Panc1 (cell line): ENCODE measurements at places on chromosomes 2 and 18.

DNA sequence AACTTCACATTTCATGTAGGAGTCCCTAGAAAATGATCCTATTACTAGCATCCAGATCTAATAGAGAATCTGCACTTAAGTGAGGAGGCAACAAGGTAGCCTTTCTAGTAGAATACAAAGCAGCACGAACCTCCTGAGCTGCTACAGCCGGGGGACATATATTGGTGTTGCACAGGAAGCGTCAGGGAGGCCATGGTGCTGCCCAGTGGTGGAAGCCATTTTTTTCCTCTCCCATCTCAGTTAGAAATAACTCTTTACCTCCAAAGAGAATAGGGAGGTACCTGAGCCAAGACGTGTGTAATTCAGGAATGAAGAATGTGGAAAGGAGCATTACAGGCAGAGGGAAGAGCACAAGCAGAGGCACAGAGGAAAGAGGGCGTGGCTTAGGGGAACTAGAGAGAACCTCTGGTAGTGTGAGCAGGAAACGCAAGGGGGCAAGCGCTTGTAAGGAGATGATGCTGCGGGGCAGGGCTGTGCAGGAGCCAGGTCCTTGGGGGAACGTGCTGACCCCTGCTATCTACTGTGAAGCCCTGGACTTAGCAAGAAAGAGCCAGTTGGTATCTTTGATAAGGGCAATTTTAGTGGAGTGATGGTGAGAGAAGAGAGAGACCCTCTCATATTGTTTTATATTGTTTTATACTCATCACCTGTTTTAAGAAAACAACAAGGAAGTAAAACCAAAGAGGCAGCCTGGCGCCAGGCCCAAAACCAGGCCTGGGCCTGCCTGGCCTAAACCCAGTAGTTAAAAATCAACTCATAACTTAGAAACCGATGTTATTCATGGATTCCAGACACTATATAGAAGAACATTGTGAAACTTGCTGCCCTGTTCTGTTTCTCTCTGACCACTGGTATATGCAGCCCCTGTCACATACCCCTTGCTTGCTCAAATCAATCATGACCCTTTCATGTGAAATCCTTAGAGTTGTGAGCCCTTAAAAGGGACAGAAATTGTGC lies 50.0 kb upstream of the TTC39C start:
- no peak for DNase-seq

DNA sequence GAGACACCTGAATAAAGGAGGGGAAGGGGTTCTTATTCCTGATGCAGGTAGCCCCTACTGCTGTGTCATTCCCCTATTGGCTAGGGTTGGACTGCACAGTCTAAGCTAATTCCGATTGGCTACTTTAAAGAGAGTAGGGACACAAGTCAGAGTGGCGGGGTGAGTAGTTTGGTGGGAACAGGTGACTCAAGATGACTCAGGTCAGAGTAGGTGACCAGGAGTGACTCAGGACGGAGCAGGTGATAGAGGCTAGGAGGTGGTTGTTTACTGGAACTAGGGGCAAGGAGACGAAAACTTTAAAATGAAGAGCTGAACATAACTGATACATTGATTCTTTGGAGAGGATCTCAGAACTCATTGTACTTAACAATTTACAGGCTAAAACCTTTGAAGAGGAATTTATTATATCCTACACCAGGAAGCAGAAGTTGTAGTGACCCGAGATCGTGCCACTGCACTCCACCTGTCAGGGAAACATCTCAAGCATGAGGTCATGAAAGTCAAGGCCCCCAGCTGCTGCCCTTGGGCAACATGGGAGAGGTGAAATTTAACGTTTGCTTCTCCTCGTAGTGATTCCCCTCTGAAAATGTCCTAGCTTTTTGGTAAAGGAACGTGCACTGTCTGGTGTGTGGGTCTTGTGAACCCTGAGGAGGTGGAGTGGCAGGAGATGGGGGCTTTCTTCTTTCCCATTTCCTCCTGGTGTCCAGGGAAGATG lies 4.5 kb upstream of the CYP27A1 start:
- DNase-seq = no peak

DNA sequence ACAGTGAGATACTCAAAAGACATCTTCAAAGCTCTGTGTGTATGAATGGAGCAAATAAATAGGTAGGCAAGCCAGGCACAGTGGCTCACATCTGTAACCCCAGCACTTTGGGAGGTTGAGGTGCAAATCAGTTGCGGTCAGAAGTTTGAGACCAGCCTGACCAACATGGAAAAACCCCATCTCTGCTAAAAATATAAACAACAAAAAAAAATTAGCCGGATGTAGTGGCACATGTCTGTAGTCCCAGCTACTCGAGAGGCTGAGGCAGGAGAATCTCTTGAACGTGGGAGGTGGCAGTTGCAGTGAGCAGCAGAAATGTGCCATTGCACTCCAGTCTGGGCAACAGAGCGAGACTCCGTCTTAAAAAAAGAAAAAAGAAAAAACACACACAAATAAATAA lies 945.1 kb upstream of the PIK3C3 start:
- DNase-seq = no peak

DNA sequence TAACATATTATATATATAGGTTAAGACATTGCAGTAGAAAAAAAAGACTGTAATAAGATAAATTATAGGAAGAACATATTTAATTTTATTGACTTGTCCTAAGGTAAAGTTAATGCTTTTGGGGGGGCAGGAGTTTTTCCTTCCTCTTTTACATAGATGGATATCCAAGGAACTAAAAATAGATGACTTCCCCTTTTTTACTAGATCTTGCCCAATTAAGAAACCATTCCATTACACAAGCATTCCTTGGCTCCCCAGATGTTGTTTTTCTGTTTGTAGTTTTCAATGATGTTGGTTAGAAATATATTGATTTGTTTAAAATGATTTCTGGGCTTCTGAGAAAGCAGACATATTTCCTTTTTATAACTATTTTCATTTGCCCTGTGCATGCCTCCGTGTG lies 22.4 kb upstream of the PMAIP1 start:
- DNase-seq = no peak

- no peak for DNase-seq
Measured at GRCh38 chr2:27154488-27154887, 5.7 kb downstream of the TCF23 start.

GRCh38 chr2:239015218-239015900 lies 167.5 kb downstream of the TWIST2 start:
- no peak for DNase-seq

- DNase-seq = no peak
Measured at GRCh38 chr2:96267159-96267971, 1.3 kb downstream of the CIAO1 start.

GRCh38 chr2:236956031-236956618 lies 129.6 kb upstream of the COPS8 start:
- no peak for DNase-seq

DNA sequence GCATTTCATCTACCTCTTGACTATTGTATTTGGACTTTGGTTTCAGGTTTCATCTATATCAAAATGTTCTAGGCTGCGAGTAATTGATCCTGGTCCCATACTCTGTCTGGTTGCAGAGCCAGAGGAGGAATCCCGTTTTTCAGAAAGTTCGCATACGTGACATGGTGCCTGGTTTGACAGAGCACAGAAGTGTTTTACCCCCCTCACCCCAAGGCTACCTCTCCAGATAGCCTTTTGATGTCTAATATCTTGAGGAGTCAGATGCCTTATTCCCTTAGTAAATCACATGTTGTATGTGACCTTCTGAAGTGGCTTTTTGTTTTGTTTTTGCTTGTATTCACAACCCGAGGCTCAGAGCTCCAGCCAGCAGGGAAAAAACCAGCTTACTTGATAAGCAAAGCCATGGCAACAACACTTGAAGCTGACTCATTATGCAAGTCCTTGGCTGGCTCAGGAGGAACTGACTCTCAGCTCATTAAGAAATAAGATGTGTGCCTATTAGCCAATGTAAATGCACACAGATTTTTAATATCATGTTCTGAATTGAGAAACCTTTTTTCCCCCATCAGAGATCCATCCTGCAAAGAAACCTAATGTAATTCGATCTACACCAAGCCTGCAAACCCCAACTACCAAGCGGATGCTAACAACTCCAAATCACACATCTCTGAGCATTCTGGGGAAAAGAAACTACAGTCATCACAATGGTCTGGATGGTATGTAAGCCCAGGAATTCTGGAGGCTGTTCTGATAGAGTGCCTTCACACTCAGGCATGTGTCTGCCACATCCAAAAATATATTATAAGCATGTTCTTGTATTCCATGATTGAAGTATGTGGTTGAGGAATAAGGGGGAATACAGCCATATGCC lies 41.4 kb downstream of the OXER1 start:
- no peak for DNase-seq

GRCh38 chr18:76791642-76792041 lies 30.7 kb upstream of the ZNF236 start:
- DNase-seq = no peak

DNA sequence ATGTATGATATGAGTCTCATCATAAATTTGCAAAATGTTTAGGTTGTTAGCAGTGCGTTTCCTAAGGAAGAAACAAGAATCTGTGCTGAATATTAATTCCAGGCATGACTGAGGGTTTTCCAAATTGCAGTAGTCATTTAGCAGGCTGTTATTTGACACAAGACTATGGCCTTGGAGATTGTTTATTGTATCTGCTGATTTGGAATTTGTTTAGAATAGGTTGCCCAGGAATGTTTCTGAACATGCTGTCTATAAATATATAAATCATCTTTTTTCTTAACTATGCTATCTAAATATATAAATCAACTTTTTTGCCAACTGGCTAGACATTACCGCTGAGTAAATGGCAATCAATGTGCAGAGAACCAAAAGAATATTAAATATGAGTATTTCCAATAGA lies 90.9 kb downstream of the DOK6 start:
- no peak for DNase-seq

- no peak for DNase-seq
Measured at GRCh38 chr2:145356056-145356455, 836.1 kb upstream of the ZEB2 start.

DNA sequence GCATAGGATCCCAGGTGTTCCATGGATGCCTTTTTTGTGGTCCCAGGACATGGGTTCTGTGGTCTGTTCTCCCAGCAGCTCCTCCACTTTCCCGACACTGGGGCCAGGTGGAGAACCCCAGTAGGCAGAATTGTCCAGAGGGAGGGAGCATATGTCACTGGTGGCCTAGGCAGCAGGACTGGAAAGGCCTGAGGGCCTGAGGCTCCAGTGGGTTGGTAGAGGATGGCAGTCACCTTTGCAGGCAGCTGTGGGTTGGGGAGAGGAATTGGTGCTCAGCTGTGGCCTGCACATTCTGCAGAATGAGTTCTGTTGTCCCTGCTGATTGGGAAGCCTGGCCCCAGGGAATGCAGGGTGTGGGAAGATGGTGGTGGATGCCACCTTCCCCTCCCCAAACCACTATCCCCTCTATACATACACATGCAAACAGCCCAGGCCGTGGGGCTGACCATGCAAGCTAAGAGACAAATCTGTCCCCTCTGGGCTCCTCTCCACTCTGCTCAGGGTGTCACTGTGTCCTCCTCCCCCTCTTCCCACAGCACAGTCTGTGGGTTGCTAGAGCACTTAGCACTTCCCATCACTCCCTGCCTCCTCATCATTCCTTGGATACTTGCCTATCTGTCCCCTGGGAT lies 11.4 kb downstream of the CTIF start:
- DNase-seq = no peak

DNA sequence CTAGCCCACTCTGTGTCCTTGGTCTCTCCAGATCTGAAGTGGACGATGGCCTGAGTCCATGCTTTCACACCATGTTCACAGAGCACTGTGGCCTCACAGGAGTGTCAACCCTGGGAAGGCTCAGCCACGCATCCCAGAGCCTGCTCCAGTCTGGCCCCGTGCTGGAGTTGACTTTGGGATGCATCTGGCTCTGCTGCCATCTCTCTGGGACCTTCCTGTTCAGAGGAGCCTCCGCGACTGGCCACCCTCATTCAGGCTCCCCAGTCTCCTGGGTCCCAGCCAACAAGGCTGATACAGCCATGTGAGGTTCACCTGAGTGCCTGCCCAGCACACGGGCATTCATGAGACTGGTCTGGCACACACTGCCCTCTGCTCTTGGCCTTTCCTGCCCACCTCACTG lies 199.7 kb upstream of the RAB6C start:
- DNase-seq = no peak

GRCh38 chr2:52931660-52932059 lies 835.9 kb upstream of the CHAC2 start:
- no peak for DNase-seq

- DNase-seq = no peak
Measured at GRCh38 chr2:100817388-100817985, 2.5 kb upstream of the NPAS2 start.

- no peak for DNase-seq
Measured at GRCh38 chr2:74051504-74051903, 66.8 kb downstream of the TET3 start.

DNA sequence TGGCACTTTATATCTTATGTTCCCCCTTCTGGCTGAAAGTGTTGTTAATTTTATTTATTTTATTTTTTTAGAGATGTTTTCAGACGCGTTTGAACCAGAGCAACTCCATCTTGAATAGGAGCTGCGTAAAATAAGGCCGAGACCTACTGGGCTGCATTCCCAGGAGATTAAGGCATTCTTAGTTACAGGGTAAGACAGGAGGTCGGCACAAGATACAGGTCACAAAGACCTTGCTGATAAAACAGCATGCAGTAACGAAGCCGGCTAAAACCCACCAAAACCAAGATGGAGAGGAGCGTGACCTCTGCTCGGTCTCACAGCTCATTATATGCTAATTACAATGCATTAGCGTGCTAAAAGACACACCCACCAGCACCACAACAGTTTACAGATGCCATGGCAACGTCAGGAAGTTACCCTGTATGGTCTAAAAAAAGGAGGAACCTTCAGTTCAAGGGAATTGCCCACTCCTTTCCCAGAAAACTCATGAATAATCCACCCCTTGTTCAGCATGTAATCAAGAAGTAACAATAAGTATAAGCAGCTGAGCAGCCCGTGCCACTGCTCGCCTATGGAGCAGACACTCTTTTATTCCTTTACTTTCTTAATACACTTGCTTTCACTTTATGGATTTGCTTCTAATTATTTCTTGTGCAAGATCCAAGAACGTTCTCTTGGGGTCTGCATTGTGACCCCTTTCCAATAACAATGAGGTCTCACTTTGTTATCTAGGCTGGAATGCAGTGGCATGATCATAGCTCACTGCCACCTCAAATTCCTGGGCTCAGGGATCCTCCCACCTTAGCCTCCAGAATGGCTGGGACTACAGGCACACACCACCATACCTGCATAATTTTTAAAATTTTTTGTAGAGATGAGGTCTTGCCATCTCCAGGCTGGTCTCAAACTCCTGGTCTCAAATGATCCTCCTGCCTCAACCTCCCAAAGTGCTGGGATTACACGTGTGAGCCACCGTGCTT lies 55.9 kb downstream of the CACNB4 start:
- no peak for DNase-seq

GRCh38 chr18:46716827-46717226 lies 40.0 kb downstream of the ST8SIA5 start:
- DNase-seq = no peak

DNA sequence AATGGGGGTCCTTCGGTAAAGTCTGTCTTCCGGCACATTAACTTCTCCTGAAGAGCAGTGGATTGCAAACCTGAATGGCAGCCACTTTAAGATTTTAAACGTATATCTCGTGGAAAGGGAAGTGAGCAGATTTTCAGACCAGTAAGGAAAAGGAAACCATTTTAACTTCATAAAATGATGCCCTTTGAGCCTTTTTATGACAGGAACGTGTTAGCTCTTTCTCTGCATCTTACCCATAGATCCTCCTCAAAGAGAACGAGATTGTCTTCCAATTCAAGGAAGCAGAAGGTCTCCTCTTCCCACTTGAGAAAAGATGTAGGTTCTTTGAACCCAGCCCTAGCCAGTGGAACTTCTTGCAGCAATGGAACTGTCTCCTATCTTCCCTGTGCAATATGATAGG lies 35.6 kb downstream of the HK2 start:
- DNase-seq = no peak

GRCh38 chr2:235024931-235025773 lies 73.3 kb downstream of the SH3BP4 start:
- no peak for DNase-seq
